Stimulated activated CD8-positive, alpha-beta memory T cell treated with anti-CD3 and anti-CD28 coated beads, Interleukin-7, amount 100 ng/mL, for 24 hours (primary cell): ENCODE measurements at places on chromosomes 12 and 14.

- no peak for DNase-seq
Observed at GRCh38 chr12:13442457-13442856, 245.9 kb downstream of the EMP1 start.

- no peak for DNase-seq
Observed at GRCh38 chr14:24149302-24149969, 2.1 kb downstream of the RNF31 start.

GRCh38 chr12:77469578-77470333 lies 360.9 kb upstream of the NAV3 start:
- DNase-seq = no peak

GRCh38 chr12:47814539-47815170 lies 5.0 kb downstream of the HDAC7 start:
- DNase-seq = no peak

DNA sequence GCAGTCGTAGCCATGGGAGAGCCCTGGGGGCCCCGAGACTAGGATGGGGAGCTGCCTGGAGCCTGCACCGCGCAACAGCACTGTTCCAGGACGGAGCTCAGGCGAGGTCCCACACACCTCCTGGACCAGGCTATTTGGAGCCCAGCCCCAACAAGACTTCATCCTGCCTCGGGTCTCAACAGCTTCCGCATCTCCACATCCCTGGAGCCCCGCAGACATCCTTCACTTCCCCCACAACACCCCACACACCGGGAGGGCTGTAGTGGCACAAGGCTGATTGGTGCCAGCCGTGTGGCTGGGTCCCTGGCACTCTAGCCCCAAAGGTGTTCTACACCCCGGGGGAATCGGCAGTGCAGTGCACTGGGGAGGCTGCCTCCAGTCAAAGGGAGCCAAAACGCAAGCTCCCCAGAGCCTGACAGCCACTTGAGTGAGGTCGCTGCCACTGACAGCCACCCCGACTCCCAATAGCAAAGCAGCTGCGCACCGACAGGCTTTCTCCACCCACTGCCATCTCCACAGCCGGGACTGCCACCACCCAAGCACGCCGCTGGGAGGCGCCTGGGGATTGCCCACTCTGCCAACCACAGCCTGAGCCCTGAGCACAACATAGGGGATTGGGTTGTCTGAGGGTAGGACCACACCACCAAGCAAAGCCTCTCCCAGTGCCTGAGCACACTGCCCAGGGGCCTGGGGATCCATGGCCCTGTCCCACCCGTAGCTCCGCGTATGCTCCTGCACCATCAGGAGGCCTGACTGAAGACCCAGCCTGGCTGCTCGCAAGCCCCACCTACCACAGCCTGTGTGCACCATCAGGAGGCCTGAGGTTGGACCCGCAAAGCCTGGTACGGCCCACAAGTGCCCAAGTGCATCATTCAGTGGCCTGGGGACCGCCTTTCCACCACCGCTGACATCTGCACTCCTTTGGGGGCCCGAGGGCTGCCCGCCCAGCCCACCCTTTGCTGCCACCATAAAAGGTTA lies 13.2 kb upstream of the KLRF1 start:
- peak; percentile 84 for DNase-seq

DNA sequence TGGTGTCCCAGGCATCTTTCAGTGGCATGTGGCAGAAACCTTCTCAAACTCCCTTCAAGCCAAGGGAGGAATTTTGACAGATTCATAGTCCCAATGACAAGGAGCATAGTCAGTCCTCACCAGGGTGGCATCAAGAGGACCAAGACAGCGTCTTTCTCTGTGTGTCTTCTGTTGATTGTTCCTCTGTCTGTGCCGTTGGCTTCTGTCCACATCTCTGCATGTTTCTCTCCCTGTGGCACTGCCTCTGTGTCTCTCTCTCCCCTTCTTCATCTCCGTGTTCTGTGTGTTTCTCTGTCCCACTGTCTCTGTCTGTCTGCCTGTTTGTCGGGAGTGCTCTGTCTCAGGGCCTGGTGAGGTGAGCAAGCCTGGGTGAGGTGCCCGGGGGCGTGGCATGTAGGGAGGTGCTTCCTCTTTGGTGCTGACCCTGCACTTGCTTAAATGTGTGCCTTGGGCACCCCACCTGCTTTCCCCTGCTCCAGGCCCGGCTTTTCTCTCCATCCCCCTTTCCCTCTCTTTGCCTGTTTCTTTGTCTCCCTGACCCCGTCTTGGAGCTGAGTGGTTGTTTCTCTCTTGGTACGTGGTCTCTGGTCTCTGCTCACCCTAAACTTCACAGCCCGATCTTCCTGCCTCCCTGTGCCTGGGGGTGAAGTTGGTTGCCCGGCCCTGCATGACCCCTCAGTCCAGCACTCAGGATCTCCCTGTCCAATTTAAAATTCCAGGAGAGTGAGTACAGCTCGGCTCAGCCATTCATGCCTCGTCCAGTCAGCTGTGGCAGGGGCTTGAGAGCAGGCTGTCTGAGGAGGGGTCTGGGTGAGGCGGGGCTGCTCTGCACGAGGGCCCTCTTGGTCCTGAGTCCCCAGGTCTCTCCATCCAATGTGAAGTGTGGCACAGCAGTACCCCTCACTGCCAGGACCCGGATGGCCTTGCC lies 28.5 kb downstream of the JDP2 start:
- no peak for DNase-seq

DNA sequence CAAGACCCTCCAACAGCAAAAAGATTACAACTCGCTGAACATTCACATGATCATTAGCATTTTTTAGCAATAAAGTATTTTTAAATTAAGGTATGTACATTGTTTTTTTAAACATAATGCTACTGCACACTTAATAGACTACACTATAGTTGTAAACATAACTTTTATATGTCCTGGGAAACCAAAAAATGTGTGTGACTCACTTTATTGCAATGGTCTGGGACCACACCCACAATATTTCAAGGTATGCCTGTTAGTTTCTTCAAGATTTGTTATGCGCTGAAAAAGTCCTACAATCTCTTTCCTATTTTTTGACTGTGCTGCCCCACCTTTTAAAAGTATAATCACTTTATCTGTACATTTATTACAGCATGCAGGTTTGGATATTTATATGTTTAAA lies 30.4 kb upstream of the PCNX4 start:
- DNase-seq = no peak

GRCh38 chr14:42322531-42323284 lies 716.0 kb downstream of the LRFN5 start:
- no peak for DNase-seq

DNA sequence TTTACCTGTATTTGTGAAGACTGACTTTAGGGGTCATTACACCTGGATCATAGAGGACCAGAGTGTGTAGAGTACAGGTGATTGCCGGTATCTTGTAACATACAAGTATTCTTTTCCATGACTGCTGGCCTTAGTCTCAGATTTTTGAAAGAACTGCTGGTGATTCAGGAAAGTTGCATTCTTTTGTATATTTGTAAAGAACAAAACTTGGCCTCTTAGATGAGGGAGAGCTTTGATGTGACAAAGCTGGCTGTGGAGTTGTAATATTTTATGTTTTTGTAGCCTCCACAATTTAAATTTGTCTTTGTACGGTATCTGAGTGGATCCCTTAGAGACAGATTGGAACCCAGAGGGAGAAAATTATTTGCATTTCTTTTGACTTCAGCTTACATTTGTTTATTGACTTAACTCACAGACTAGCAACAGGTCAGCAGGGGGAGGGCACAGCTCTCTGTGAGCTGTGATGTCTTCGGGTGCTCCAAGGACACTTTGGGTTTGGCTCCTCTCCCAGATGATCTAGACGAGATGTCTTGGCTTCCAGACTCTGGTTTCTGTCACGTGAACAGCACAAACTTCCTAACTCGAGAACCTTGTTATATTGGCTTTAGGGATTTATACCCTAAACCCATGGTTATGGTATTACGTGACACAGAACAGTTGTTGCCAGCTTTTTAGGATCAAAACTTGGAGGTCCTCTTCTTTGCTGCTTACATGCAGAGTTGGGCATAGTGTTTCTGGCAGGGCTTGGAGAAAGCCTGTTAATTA lies 65.9 kb downstream of the DAAM1 start:
- DNase-seq = no peak

DNA sequence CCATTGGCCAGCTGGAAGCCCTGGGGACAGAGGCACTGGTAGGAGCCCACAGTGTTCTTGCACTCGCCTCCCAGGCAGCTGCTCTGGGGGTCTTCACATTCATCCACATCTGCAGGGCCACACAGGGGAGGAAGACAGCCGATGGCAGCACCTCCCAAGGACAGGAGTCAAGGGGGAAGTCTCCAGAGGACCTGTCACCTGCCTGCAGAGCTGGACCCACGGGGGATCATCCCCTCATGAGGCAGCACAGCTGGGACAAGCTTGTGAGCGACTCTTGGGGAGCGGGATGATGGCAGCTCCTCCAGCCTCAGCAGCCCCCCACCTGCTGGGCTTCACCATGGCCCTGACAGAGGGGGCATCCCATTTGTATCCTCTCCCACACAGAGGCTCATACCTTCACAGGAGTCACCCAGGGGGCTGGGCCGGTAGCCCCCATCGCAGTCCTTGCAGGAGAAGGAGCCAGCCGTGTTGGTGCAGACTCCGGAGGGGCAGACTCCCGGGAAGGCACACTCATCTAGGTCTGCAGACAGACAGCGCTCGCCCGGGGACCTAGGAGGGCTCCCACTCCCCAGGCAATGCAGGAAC lies 15.4 kb downstream of the ISCA2 start:
- DNase-seq = no peak

- peak; percentile 71 for DNase-seq
Observed at GRCh38 chr14:69611172-69612013, at the start of gene SUSD6. TSS of gene SUSD6 (plus strand) at chr14:69611596. CDS start at chr14:69658593, 46,997 bp downstream.

- no peak for DNase-seq
Observed at GRCh38 chr12:7667125-7667524, 1.4 kb upstream of the APOBEC1 start.

DNA sequence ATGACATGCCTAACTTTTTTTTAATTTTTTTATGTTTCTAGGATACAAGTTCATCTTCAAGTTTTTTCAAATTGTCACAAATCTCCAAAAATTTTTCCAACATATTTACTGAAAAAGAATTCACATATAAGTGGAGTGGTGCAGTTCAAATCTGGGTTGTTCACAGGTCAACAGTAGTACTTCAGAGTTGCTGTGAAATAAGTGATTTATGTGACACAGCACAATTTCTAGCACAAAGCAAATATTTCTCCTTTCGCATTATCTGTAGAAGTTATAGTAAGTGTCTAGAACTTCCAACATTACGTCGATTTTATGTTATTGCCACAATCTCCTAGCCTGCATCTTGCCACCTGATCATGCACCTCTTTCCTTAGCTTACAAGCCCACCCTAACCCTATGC lies 9.7 kb upstream of the KRT2 start:
- no peak for DNase-seq

GRCh38 chr12:104680070-104680469 lies 223.3 kb downstream of the CHST11 start:
- DNase-seq = no peak

- no peak for DNase-seq
Observed at GRCh38 chr12:50642035-50642451, 121.9 kb upstream of the ATF1 start.

DNA sequence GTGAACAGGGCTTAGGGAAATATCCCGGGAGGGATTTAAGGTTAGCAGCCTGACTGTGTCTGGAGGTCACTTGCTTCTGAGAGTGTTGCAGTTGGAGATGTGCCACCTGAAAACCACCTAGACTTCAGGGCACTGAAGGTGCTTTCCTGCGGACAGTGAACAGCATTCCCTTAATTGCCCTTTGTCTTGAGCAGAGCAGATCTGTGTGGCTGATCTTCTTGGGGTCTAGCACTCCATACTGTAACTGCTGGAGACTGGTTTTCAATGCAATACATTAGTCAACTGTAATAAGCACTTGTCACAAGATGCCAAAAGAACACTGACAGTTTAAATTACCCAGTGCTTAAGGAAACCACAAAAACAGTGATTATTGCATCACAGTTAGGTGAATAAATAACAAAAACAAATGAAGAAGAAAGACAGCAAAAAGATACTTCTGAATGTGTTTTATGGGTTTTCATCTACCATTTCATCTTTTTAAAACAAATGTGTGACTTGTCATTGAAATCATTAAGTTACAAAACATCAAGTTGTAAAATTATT lies 111.8 kb downstream of the PRIMA1 start:
- no peak for DNase-seq

GRCh38 chr14:68806526-68807147 lies 13.8 kb upstream of the ZFP36L1 start:
- no peak for DNase-seq

DNA sequence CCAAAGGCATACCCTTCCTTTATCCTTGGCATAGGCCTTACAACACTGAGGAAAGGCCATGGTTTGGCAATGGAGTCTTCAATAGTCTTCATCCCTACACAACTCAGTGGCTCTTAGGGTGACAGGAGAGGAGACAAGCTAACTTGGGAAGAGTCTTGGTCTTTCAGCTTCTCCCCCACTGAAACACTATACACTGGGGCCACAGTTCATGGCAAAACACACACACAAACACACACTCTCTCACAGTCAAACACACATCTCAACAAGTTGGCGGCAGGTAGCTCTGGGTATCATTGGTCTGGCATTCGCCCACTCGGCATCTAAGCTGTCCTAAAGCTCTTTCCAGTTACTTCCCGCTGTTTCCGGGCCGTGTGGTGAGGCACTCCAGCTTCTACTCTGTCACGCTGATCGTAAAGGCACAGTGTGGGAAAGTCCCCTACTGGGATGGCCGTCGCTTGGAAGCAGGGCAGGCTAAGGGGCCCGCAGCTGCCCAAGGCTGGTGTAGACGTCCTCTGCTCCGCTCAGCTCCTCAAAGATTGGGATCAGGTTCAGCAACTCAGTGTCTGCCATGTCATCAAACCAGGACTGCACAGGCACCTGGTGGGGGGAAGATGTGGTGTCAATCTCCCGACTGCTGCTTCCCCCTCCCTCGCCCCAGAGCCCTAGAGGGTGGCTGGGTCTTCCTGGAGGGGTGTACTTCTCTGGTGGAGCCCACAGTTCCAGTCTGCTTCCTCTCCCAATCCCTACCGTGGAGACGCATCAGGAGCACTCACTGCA lies 4.8 kb upstream of the AVIL start:
- DNase-seq = no peak

DNA sequence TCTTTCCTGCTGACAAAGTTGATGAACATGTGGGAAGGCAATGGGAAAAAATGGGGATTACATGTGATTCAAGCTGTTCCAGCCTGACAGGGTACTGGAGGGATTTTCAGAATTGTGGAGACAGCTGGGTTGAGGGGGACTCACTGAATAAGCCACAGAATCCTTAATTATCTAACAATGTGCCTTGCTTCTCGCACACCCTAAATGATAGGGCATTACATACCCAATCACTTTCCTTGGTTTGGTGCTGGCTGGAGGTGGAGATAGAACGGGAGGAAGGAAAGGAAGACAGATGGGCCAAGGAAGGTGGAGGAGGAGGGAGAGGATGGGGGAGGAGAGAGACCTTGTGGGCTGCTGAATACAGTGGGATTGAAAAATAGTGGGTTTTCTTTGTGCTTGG lies 20.7 kb downstream of the PELI2 start:
- no peak for DNase-seq
